Left ventricle myocardium inferior (tissue), 1 donor: ENCODE measurements at places on chromosomes 12 and 14.
A peak's percentile ranks its signal among the peaks of the same experiment; 100 is the strongest.

GRCh38 chr14:96139169-96139568 lies 65.5 kb upstream of the BDKRB2 start:
- no peak for DNase-seq

GRCh38 chr14:92121207-92121669 lies 268 bp downstream of the NDUFB1 start:
- peak; percentile 64 for DNase-seq

DNA sequence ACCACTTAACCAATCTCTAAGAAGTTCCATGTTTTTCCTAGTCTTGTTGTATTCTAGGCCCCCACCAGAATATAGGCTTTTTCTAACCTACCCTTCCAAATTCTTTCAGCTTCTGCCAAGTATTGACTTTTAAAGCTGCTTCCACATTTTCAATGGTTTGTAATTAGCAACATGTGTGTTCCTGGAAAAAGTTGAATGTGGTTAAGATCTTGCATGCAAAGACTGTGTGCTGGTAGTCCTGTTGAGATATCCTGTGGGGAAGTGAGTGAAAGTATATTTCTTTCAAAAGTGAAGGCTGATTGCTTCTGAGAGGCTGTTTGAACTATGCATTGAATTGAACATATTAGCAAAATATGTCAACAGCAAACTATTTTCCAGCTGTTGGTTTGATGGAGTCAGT lies 646 bp upstream of the OR6C4 start:
- no peak for DNase-seq

- DNase-seq = no peak
These were observed 259.2 kb downstream of the CPNE8 start for GRCh38 chr12:38646146-38646545.

GRCh38 chr12:62903151-62903550 lies 31.8 kb downstream of the PPM1H start:
- DNase-seq = no peak

DNA sequence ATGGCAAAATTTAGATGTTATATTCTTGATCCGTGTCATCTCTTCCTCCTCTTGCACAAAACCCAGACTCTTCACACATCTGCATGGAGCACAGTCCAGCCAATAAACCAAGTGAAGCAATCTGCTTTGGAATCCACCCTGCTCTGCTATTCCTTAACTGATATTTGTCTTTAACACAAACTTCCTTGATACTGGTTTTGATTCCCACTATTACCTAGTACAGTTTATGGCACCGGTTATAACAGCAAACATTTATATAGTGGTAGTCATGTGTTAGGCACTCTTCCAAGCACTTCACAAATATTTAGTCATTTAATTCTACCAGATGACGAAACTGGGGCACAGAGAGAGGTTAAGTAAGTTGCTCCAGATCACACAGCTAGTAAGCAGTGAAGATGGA lies 12.5 kb downstream of the STYK1 start:
- DNase-seq = no peak
